Left renal cortex interstitium (tissue), 4 donors: ENCODE measurements at places on chromosomes 16 and 17.
A peak's percentile ranks its signal among the peaks of the same experiment; 100 is the strongest.

- DNase-seq = no peak
These were observed 12.7 kb downstream of the SCGB1C2 start for GRCh38 chr17:149897-150584.

GRCh38 chr16:79261481-79261940 is 339.0 kb downstream of the MAF start:
- peak; percentile 27 for DNase-seq

DNA sequence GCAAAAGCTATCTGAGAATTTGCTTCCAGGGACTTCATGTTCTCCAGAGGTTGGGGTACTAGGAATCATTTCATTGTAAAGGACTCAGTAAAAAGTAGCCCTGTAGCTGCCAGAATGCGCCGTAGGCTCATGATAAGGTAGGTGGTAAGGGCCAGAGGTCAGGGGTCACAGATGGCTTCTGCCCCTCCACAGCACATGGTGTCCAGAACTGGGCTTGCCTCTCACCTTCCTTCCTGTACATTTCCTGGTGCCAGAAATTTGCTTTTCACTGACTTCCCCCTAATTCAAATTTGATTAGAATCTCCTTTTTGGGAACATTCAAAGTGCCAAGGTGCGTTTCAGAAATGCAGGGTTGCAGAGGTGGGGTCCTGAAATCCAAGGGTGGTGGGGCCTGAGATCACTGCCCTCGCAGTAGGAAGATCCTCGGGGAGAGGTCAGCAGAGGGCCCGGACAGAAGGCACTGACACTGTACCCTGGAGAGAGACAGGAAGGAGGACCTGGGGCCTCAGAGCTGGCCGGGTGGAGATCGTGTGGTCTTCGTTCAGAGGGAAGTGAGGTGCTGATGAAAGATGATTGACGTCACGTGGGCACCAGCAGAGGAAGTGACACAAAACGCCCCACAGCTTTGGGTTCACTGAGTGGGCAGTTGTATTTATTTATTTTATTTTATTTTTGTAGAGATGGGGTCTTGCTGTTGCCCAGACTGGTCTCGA is 25.5 kb upstream of the METRNL start:
- no peak for DNase-seq

DNA sequence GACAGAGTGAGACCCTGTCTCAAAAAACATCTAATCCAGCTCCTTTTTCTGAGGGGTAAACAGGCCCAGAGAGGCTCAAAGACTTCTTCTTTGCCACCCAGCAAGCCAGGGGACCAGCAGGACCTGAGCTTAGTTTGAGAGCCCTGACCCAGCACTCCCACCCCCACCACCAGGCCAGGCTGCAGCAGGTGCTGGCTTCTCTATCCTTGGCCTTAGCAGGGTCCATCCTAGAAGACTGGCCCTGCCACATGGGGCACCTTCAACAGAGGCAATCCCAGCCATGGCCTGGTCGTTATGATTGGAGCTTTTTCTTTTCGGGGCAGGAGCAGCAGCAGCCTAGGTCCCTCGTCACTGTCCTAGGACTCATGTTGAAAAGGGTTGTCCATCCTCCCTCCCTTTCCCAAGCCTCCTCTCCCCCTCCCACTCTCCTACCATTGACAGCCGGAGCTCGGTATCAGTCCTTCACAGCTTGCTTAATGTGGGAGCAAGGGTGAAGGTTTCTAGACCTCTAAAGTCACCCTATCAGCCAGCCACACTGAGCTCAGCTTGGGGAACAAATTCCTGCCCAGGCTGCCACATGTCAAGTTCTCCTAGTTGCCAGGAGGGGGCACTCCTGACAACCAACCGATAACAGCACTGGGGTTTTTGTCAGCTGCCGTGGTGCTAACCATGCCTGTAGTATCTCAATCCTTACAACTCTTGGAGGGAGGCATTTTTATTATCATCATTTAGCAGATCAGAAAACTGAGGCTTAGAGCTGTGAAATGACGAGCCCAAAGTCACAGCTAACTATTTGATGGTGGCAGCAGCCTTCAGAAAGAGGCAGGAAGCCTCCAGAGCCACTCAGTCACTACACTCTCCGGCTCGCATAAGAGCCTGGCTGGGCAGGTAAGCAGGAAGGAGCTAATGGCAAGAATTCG is 11.2 kb downstream of the MRPL27 start:
- DNase-seq = no peak

GRCh38 chr17:36661047-36661666 is 59.8 kb downstream of the MRM1 start:
- no peak for DNase-seq

- DNase-seq = no peak
These were observed 158.6 kb downstream of the C16orf78 start for GRCh38 chr16:49531931-49532840.

GRCh38 chr17:79008666-79009387 is 737 bp downstream of the CANT1 start:
- no peak for DNase-seq

GRCh38 chr17:601244-601925 is 113.3 kb downstream of the VPS53 start:
- DNase-seq = no peak

GRCh38 chr17:10327640-10328039 is 45.2 kb downstream of the MYH13 start:
- DNase-seq = peak; percentile 52

GRCh38 chr16:72270531-72270930 is 98.6 kb upstream of the PMFBP1 start:
- DNase-seq = no peak

GRCh38 chr17:32564325-32564724 is 77.5 kb downstream of the CDK5R1 start:
- DNase-seq = no peak
